CD4-positive, alpha-beta T cell treated with Interleukin-15 for 1 hour (primary cell): ENCODE measurements at places on chromosomes 12 and 14.

DNA sequence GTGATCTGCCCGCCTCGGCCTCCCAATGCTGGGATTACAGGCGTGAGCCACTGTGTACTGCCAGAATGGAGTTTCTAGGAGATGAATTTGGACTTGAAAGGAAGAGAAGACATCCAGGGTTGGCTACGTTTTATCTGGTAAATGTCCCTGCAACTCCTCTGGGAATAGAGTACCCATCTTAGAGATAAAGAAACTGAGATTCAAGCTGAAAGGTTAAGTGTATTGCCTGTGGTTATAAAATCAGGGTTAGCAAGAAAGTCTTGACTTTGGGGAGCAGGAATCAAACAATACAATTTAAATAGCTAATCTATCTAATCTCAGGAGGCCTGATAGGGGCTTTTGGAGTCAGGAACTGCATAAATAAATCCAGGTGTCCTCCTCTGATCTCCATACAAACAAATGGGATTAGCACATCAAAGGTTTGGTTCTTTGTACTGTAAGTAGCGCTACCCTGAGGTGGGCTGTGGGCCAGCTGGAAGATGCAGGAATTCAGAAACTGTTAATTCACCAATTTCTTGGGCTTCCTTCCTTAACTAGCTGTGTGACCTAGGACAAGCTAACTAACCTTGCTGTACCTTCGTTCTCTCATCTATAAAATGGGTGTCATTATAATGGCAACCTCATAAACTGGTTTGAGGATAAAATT is 45.1 kb downstream of the TBX3 start:
- no peak for DNase-seq

DNA sequence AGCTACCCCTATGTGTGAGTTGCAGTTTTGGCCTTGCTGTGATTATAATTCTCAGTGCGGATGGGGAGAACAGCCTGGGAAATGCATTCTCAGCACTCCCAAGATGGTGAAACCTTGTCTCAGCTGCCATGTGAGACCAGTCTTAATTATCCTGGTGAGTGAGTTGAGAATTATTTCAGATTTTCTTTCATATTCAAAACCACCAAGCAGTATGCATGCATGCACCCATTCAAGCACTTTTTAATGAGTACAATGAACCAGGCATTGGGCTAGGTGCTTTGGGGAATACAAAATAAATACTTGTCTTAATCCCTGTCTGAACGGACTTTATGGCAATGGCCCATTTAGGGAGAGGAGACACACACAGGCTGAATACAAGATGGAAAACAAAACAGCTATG is 94.7 kb downstream of the PTPN11 start:
- DNase-seq: no peak

- no peak for DNase-seq
These were observed 139.7 kb downstream of the HELB start for GRCh38 chr12:66441905-66442559.

DNA sequence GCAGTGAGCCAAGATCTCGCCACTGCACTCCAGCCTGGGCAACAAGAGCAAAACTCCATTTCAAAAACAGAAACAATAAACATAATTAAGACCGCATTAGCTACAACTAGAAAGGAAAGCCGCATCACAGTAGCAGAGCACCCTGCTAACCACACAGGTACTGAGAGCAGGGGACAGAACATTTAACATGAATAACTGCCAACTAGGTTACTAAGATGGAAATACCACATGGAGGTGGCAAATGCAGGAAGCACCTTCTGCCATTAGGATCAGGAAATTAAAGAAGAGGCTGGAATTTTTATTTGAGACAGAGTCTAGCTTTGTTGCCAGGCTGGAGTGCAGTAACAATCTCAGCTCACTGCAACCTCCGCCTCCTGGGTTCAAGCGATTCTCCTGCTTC is 41.9 kb downstream of the CDC42BPB start:
- no peak for DNase-seq

DNA sequence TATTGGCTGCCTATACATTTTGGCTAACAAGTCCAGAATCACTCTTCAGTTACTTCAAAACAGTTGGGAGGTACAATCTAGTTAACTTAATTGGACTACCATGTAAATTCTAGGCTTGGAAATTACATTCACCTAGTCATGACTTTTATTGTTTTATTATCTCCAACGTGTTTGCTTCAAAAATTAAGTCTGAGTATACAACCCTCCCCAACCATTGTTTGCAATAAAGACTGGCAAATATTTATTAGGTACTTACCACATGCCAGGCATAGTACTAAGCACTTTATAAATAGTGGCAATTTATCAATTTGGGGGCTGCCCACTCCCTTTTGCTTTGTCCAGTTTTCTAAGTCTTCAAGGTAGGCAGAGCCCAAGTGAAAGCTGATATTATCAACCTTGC is 30.3 kb downstream of the TXNDC16 start:
- DNase-seq: no peak

DNA sequence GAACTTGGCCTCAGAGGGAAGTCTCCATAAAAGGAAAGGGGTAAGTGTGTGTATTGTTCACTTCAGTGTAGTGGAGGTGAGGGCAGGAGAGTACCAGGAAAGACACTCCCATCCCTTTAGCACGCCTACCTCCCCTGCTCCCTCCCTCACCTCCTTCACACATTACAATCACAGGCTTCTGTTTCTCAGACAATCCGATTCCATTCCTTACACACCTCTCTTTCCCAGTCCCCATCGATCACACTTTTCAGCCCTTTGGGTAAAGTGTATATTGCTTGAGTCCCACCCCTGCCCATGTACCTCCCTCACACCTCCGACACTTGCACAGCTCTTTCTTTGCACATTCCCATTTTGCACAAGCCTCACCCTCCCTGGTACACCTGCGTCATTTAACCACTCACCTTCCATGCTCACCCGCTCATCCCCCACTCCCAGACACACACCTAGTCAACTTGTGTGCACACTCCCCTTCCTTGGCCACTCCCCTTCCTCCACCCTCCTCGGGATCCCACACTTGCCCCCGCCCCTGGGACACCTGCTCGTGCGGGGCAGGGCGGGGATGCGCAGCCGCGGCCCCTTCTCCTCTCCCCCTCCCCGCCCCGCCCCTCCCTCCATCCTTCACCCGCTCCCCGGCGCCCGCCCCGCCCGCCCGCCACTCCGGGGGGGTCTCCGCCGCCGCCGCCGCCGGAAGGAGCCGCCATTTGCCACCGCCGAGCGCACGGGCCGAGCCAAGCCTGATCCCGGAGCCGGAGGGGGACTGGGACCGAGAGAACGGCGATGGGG is at the start of gene MARCHF9:
Gene MARCHF9, plus strand, starts transcription at position 693 of the 783 bp plus-strand sequence. CDS start 426 bp downstream, outside the sequence.
- peak; percentile 91 for DNase-seq

DNA sequence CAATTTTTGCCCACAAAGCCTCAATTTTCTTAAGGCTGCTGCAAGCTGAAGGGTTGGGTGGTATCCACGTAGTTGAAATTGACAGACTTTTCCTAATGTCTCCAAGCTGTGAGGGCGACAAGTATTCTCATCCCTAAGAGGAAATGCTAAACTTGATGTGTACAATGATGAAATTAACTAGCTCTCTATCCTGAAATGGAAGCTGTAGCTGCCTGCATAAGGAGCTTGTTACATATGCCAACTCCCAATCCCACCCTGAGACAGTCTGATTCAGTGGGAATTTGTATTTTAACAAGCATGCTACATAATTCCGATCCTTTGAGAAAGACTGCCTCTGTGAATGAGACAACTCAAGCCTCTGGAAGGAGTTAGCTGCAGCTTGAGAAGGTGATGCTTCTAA is 45.7 kb upstream of the MDM1 start:
- DNase-seq: no peak
